ENCODE measurements at places on chromosomes 12 and 14.

DNA sequence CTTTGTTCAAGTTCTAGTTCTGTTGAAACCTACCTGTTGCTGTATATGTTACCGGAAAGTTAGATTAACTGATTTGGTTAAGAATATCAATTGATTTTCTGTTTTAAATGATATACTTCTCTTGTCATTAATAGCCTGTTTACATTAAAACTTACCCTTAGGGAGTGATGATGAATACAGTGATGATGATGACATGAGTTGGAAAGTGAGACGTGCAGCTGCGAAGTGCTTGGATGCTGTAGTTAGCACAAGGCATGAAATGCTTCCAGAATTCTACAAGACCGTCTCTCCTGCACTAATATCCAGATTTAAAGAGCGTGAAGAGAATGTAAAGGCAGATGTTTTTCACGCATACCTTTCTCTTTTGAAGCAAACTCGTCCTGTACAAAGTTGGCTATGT is 33.0 kb downstream of the CAND1 start:
- DNase-seq = no peak

GRCh38 chr12:104684884-104685283 is 228.1 kb downstream of the CHST11 start:
- no peak for DNase-seq

- DNase-seq = no peak
These were observed 1.7 kb downstream of the PAWR start for GRCh38 chr12:79689061-79689476.

DNA sequence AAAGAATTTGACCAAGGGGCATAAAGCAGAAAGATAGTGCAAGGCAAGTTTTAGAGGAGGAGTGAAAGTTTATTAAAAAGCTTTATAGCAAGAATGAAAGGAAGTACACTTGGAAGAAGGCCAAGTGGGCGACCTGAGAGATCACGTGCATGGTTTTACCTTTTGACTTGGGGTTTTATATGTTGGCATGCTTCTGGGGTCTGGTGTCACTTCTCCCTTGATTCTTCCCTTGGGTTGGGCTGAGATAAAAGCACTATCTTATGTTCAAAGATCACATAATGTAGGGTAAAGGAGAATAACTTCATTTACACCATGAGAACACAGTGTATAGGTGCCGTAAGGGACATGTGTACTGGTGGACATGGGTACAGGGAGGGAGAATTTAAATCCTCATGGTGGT is 17.7 kb upstream of the TMEM30B start:
- no peak for DNase-seq

DNA sequence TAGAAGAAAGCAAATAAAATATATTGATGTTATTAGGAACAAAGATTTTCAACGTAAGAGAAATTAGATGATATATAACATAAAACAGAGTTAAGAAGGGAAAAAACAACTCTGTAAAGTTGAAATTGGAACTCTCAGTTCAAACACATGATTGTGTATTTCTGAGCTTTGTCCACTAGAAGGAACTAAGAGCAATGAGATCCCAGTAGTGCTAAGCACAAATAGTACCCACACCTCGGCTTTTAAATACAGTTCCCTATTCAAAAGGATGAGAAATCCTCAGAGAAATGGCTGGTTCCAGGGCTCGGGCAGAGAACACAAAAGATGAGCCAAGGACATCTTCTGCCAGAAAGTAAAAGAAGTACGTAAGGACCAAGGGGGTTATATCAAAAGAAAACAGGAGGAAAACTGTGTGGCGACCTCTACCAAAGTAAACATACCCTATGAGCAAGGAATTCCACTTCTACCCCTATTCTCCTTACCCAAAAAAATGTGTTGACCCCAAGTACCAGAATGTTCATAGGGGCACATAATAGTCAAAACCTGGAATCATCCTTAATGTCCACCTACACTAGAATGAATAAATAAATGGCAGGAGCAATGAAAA is 96.6 kb downstream of the SPTSSA start:
- no peak for DNase-seq

- DNase-seq = no peak
These were observed 6.6 kb downstream of the HIF1A start for GRCh38 chr14:61701946-61702345.

DNA sequence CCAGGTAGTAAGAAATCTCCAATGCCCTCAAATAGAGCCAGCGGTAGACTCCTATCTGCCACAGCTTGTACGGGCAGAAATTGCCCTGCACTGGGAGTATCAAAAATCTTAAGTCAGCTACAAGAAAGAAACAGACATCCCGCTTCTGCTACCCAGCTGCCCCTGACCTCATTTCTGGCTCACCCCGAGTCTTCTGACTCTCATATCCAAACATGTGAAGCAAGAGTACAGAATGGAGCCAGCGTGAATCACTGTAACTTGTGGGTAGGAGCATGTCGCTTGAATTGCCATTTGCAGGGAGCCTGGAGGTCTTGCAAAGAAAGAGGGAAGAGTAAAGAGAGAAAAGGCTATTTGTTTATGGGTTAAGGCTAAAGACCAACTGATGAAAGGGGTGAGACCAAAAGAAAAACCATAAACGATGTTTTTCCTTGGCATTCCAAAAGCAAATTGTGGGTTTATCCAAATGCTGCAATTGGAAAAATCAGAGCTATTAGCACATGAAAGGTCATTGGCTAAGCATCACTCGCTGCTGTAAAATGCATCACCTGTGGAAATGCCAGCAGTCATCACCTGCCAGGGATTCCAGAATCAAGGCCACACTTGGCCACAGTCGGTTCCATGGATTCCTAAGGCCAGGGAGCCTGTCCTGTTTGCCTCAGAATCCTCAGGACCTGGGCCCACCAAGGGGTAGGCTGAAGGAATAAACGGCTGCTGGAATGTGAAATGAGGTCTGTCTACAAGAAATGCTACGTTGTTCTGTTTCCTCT is 86.6 kb downstream of the FOXN3 start:
- DNase-seq = no peak

- DNase-seq = no peak
These were observed 350.6 kb downstream of the DPF3 start for GRCh38 chr14:72543341-72543740.

DNA sequence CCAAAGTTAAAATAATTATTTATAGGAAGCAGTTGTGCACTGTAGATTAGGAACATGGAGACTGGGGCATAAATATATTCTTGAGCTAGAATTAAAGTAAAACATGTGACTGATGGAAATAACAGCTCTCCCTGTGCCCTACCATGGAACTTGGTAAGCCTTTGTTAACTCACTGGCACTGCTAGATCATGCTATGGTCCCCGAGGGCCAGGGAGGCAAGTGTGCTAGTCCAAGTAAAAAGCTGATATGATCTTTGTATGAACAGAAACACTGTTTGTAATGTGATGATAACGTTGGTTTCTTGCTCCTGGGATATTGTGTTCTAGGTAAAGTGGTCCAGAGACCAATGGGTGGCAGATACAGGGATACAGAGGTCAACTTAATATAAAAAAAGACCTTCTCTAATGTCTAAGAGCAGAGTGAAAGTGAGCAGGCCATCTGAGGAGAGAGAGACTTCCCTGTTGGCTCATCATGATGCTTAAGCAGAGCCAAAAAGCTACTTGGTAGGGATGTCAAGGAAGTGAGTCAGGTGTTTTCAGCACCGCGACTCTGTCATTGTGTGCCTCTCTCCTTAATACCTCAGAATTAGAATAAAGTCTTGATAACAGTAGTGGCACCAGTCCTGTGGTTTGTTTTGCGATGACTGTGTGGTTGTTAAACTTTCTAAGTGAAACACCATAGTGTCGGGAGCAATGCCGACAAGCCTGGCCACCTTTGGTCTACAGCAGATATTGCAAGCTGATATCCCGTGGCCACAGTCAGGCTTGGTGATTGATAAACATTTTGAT is 27.6 kb downstream of the BICD1 start:
- DNase-seq = peak; percentile 36

DNA sequence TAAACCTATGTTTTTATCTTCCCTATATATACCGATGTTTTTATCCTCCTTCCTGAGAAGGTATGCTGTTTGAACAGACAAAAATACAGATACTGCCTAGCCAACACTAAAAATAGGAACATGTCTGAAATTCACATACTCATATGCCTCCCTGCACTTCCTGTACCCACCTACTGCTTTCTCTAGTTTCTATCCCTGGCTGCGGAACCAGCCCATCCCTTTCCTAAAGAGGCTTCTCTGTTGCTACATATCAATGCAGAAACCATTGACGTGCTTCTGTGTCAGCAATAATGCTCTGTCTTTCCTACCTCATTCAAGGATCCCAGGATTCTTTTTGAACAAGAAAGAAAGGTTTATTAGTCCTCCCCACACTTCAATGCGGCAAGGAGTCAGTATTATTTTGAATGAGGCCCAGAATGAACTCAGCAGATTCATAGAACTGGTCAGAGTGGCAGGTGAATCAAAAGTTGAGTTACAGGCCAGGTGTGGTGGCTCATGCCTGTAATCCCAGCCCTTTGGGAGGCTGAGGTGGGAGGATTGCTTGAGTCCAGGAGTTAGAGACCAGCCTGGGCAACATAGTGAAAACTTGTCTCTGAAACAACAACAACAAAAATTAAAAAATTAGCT is 67.8 kb upstream of the NAP1L1 start:
- DNase-seq = no peak

DNA sequence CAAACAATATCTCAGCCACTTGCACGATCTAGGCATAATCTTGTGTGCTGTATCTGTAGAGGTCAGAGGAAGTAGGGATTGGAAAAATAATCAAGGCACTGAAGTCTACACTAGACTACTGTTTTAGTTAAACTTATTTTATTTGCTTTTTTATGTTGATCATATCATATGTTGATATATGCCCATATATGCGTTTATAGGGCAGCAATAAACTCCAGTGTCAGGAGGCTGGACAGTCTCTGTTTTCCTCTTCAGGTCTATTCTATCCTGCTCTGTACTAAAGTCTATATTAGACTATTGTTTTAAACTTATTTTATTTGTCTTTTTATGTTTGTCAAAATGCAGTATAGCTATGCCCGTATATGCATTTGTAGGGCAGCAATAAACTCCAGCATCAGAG is 47.9 kb upstream of the OR4E1 start:
- DNase-seq = no peak

DNA sequence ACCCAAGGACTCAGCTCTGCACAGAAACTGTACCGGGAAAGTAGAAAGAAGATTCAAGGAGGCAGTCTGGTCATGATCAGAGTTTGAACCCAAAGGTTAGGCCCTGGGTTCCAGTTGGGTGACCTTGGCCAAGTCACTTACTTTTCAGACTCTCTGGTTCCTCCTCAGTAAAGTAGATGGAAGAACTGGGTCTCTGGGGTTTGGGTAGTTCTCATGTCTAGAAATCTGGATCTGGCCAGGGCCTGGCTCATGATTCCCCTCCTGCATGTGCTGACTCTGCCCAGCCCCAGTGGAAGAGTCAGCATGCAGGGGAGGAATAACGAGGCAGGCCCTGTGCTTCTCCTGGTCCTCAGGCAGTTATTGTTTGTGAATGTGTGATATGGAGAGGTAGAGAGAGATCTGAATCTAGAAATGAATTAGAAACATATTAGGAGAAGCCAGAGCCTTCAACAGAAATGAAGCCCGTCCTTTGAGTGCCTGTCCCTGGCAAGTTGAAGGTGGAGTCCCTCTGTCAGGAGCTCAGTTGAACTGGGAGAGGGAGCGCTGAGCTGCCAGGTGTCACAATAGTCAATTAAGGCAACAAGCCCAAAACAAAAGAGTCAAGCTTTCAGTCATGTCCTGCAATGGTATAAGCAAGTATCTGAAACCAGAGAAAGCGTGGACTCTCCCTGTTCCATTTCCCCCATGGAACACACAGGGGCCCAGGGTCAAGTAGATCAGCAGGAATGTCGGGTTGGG is 131.3 kb upstream of the HIF1A start:
- DNase-seq = no peak

DNA sequence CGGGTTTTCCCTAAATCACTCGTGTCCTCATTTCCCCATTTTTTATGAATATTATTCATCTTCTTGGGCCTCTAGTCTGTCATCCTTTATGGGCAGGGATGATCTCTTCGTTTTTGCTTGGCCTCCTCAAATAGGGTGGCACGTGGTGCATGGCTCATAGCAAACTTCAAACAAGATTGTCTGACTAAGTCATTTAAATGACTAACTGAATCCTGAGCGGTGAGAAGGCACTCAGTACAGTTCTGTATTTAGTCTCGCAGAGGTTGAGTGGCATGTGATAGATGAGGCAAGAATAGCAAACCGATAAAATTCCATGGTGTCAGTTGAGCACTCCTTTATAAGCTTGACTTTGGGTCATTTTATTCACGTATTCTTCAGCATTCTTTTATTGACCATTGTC is 5.7 kb upstream of the JDP2 start:
- no peak for DNase-seq

DNA sequence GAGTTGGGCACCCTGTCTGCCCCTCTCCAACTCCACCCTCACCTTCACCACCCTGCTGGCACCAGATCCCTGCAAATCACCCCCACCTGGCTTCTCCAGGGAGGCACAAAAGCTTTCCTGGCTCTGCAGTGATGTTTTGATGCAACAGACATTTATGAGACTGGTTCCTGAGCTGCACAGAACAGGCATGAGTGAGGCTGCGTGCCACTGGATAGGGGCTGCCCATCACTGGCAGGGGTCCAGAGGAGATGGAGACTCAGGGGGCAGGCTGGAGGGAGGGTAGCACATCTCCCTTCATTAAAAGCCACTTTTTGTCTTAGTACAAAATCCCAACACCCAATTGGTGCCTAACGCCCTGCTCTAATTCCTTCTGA is 17.3 kb upstream of the ZDHHC22 start:
- no peak for DNase-seq

DNA sequence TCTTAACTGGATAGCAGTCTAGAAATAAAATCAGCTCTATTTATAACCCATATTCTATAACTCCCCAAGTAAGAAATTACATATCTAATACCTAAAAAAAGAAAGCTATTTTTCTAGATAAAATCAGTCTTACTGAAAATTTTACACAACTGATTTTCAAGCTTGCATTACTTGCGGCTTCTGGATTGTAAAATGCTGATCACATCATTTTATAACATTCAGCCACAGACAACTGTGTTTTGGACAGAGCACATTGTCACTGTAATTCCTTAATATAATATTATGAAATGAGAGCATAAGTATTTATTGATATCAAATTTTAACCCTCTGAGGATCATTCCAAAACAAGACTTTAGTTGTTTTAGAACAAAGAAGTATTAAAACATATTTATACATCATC is 78.5 kb upstream of the ARID2 start:
- DNase-seq = no peak

- DNase-seq = no peak
These were observed 8.9 kb downstream of the CLMN start for GRCh38 chr14:95310635-95311380.

DNA sequence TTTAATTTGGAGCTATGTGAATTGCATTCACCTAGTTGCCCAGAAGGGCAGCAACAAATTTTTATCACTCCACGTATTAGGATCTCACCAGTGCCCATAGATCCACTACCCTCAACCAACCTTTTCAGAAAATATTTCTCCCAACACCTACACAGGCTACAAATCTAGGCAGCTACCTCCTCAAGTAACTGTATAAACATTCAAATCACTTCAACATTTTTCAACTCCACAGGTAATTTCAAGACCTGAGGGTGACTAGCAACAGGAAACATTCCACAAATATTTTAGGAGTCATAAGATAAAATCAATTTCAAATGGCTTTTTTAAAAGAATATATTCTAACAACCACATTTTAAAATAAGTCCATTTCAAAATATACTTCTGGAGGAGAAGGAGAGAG is 12.9 kb downstream of the PHLDA1 start:
- DNase-seq = no peak

GRCh38 chr14:103456167-103456835 is 66.3 kb downstream of the CKB start:
- DNase-seq = no peak

Measured in CD4-positive, alpha-beta T cell treated with Interleukin-15 for 4 hours (primary cell).